ENCODE measurements at places on chromosomes 12 and 14.

DNA sequence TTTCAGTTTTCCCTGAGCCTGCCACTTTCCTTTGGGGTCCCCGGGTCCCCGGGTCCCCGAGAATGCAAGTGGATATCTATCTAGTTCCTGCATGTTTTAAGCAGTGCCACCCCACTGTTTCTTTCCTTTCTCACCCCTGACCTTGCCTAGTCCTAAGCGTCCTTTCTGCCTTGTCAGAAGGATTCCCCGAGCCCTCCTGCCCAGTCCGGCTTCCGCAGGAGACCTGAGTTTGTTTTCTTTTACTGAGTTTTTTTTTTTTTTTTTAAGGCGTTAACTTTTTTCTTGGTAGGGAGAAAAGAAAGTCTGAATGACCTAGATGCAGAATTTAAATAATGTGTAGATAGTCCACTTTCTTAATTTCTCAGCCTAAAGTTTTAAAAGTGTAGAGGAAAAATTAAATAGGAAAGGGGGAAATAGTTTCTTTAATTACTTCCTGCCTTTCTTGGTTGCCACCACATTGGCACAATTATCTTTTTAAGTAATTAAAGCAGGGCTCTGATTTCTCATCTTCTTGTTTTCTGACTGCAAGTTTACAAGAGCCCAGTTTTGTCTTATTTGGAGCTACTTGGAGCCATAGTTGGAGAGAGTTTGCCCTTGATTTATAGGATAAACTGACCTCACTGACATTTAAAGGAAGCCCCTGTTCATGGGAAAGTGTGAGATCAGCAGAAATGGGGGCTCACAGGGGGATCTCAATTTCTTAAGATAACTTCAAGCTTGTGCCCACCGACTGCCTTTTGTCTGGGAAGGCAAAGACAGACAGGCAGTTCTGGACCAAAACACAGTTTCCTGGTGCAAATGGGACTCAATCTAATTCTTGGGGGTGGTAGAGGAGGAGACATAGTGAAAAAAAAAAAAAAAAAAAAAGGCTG lies 2.9 kb downstream of the PAX9 start:
- no peak for DNase-seq

DNA sequence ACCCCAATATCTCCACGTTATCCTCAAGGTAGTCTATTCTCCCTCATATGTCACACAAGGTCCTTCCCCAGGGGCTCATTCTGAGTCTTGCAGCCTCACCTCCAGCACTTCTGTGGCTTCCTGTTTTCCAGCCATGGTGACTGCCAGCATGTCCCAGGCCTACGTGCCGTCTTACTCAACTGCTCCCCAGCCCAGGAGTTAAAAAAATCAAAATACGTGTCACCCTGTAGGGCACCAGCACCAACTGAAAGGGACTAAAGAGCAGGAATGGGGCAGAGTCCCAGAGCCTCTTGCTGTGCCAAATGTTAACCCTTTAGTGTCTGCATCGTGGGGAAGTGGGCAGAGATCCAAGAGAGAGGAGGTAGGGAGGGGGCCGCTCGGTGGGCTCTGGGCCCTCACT lies 37.0 kb upstream of the MED13L start:
- DNase-seq, result no peak

DNA sequence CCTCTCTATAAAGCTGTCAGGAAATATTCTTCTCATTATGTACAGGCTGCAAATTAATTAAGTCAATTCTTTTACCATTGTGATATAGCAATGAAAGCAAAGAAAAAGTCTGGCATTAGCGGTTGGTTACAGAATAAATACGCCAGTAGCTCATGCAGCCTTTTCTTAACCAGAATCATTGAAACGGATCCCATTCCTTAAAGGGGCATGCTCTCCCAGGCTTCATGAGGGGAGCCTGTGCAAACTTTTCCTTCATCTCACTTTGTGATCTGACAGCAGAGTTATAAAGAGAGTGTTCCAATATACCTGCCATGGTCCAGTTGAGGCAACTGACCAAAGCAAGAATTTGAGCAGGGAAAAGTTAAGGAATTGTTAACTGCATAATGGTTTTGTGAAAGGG lies 337.7 kb downstream of the EMP1 start:
- no peak for DNase-seq

DNA sequence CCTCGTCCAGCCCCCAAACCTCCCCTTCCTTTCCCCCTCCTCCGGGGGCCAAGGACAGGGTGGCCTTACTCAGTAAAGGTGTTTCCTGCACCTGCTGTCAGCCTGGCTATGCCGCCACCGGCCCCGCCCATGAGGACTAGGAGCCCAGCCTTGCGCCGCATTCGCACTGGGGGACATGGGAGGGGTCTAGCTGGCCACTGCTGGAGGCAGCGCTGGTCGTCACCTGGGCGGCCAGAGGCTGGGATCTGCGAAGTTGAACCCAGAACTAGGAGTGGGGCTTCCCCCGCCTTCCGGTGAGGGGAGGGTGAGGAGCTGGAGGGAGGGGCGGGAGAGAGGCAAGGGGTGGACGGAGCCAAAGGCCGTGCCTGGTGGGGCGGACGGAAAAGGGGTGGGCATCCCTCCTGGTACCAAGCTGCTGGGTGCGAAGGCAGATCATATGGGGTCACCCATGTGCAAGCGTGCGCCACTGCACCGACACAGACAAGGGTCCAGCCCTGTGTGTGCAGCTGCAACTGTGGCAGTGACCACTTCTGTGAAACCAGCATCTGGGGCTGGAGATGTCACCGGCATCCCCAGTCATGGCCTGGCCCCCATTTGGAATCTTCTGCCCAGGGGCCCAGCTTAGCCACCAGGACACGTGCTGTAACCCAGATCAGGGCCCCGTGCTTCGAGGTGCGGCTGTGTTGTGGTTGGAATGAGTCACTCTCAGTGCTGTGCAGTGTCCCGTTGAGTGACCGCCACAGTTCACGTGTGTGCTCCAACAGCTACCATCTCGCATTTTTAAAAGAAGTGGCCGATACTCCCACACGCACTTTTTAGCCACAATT lies 8.5 kb downstream of the AMN start:
- no peak for DNase-seq

- DNase-seq, result no peak
Measured at GRCh38 chr14:77409131-77409533, 14.2 kb downstream of the NOXRED1 start.

DNA sequence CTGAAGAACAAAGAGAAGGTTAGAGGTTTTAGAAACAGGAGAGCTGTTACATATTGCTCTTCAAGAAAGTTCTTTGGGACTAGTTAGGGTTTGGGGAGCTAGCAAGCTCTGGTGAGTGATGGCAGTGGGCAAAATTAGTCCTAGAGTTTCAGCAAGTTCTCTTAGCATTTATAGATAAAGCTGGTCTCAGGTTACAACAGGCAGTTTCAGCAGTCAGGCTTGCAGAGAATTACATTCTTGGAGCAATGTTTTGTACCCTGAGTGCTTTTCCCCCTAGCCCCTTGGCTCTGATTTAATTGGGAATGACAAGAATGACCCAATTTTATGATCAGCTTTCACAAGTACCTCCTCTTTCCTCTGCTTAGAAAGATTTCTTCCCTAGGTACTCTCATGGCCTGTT lies 21.4 kb upstream of the EID3 start:
- no peak for DNase-seq

DNA sequence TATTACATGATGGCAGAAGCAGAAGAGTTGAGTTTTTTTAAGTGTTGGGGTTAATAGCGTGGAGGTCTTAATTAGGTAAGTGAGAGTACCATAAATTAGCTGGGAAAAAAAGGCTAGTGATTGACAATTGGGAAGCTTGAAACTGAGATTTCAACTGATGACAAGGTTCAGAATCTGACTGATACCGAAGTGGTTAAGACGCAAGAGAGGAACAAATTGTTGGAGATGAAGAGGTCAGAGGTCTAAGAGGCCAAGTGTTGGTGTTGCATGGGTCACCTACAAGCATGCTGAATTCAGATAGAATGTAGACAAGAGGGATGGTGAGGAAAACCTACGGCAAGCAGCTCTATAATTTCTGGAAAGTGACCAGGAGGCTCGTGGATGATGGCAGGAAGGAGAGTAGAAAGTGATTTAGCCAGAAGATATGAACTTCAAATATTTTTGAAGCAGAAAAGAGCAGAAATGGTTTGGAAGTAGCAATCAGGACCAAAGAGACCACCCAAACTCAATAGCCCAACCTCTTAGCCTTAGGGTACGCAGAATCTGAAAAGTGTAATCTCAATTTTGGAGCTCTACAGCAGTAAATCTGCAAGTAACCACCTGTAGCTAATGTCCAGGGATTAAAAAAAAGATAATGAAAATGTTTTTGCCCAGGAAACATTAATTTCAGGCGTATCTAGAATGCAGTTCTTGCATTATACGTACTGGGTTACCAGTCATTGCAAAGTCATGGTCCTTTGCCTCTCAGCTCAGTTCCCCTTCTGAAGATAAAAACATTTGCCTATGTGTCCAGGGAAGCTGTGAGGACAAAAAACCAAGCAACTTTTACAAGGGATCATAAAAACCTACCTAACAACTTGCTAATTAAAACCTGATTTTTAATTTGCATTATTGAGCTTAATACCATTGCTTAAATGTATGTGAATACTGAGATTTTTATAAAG lies 1.7 kb upstream of the TMPO start:
- DNase-seq, result no peak

- DNase-seq, result no peak
Measured at GRCh38 chr14:36662543-36663403, 1.1 kb downstream of the PAX9 start.

- DNase-seq, result no peak
Measured at GRCh38 chr14:50762931-50763300, 68.0 kb downstream of the NIN start.

DNA sequence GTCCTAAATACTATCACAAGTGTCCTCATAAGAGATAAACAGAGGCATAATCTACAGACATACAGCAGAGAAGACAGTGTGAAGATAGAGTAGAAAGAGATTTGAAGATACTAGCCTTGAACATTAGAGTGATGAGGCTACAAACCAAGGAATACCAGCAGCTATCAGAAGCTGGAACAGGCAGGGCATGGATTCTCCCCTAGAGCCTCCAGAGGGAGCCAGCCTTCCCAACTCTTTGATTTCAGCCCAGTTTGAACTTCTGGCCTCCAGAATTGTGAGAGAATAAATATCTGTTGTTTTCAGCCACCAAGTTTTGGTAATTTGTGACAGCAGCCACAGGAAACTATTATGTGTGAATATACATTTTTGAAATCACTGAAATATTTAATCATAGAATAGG lies 47.2 kb downstream of the CCDC91 start:
- DNase-seq, result no peak

GRCh38 chr12:107302649-107303341 lies 209.4 kb upstream of the CRY1 start:
- no peak for DNase-seq

DNA sequence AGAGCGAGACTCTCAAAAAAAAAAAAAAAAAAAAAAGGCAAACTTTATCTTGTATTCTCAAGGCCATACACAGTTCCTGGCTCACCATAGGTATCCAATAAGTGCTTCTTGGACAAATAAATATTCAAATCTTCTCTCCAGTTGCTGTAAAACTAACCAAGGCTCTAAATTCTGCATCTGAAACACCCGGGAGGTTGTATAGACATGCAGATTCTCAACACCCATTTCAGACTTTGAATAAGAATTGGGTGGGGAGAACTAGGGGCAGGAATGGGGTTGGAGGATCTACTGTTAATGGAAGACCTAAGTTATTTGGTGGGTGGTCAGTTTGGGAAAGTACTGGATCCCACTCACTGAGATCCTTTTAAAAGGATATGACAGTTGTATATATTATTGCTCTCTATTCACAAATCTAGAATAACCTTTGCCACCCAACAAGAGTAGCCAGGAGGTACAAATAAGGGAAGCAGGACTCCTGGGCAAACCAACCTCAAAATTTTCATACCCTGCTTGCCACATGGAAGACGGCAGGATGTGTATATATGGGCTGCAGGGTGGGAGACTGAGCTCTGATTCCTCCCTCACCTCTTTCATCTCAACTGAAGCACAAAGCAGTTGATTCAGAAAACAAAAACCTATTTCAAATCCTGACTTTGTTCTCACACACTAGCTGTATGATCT lies 879 bp downstream of the GDF3 start:
- DNase-seq, result no peak

GRCh38 chr12:54463034-54463433 lies 10.4 kb downstream of the GTSF1 start:
- no peak for DNase-seq

DNA sequence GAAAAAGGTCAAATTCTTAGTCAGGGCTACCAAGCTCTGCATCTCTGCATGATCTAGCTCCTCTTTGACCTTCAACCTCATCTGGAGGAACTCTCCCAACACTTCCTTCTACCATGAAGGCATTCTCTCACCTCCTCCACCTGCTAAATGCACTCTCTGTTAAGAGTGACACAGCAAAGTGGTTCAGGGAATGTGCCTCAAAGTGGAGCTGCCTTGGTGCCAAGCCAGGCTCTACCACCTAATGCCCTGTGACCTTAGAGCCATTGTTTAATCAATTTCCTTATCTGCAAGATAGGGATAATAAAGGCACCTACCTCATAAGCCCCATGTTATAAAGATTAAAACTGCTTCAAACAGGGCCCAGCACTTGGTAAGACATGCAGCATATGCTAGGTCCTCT lies 236.7 kb downstream of the ANO2 start:
- no peak for DNase-seq

DNA sequence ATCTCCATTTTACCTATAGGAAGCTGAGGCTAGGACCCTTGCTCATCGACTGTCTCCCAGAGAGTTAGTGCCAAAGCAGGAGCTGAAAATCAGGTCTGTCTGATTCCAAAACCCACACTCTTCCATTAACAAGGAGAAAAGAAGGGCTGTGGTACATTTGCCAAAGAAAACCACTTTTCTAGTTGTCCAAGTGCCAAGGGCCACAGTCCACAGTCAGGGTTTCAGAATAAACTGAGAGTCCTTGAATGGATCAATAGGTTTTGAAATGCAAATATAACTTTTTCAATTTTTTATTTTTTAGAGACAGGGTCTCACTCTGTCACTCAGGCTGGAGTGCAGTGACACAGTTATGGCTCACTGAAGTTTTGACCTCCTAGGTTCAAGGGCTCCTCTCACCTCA lies 55.4 kb upstream of the ZFP36L1 start:
- no peak for DNase-seq

- no peak for DNase-seq
Measured at GRCh38 chr12:42673535-42673934, 84.0 kb upstream of the PRICKLE1 start.

All from T1000 (cell line).